Stimulated activated CD4-positive, alpha-beta T cell treated with anti-CD3 and anti-CD28 coated beads, Interleukin-12 subunit alpha, Interleukin-12 subunit beta, amount 100 ng/mL, for 4 hours (primary cell): ENCODE measurements at places on chromosomes 3 and 15.

DNA sequence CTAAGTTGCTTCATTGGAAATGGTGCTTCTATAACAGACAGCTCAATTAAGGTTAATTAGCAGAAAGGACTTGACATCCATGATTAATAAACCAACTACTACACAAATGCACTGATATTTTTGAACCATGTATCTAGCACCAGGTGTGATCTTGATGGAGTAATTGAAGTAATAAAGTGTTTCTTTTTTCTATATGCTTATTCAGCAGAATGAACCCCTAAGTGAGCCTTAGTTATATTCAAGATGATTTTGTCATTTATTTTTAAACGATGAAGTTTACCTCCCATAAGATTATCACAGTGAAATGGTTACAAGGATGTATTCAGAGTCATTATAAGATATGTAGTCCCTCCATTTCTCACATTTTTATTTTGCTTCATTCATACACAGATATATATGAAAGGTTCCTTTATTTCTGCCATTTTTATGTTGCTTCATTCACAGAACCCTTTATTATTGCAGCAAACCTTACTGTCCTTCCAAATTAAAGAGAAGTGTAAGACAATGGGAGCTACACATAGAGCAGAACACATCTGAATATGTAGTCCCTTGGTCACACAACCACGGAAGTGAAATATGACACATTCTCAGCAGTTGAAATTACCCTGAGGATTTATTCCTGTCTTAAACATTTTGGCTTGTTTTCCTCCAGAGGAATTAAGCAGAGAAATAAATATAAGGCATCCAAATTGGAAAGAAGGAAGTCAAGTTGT lies 295.0 kb downstream of the RAP2B start:
- DNase-seq: no peak

GRCh38 chr15:88741671-88742070 lies 61.6 kb upstream of the ACAN start:
- no peak for DNase-seq

GRCh38 chr15:23387621-23388190 lies 33.2 kb downstream of the GOLGA8S start:
- DNase-seq: no peak

GRCh38 chr3:134708671-134709070 lies 57.8 kb upstream of the KY start:
- no peak for DNase-seq

DNA sequence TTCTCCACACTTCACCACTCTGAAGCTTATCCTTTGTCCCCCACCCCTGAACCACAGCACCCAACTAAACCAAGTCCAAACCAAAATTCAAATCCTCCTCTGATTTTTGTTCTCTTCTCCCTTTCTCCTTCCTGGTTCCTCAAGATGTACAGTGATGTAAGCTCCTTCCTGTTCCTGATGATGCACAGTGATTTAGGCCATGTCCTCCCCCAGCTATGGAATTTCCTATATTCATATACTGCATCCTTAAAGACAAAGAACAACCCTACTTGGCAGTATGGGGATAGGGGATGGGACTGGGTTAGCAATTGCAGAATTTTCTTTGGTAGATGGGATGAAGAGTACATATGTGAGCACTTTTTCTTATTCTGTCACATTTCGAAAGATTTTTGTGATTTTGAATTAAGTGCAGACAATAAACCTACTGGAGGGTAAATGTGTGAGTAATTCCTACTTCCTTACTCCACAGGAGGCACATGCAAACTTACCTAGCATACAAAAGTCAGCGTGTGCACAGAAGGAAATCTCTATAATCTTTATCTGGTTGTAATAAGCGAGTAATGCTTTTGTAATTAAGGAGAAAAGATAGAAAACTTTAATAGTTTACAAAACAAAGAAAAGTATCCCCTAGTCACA lies 125.0 kb downstream of the ANO10 start:
- DNase-seq: no peak

DNA sequence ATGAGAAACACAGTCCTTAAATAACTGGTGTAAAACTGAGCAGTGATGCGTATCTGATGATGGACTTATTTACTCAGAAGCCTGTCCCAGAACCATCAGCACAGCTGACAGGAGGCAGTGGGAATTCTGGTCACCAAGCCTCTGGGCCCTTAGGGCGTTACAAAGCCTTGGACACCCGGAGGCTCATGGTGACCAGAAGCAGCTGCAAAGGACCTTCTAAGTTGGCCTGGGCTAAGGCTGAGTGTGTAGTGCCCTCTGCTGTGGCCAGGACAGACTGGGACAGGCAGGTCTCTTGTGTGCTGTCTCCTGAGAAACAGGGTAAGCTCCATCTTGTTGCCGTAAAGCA lies 168.9 kb downstream of the ATP10A start:
- DNase-seq: no peak
